ENCODE measurements at places on chromosomes 13 and 19. TPM values are rescaled to one million over a fixed set of nuclear protein-coding genes. Genes with fewer than 3 reads are reported as not detected.
A peak's percentile ranks its signal among the peaks of the same experiment; 100 is the strongest.

Gene ZNF99
- not detected for total RNA-seq

Gene PPAN
- 222 TPM for total RNA-seq

Gene AP3D1
- total RNA-seq: 104 TPM

Gene KDELR1
- total RNA-seq: 77.7 TPM

Gene ZNF844
- total RNA-seq: 0.93 TPM

Gene CGB5
- not detected for total RNA-seq

Gene DIAPH3
- 26.6 TPM for total RNA-seq

Gene ZNF548
- total RNA-seq: 12.7 TPM

Gene CEBPG
- 29.7 TPM for total RNA-seq

Gene TMEM238
- total RNA-seq: 9.7 TPM

Gene C13orf42
- not detected for total RNA-seq

GRCh38 chr13:84487752-84488151 is 605.5 kb upstream of the SLITRK1 start:
- DNase-seq: no peak
- H3K27me3 ChIP-seq: no peaks in the 10 kb centered on the region
- no peak overlapping the region for H3K27ac ChIP-seq
- H3K4me3 ChIP-seq: no peak overlapping the region
- no peaks in the 10 kb centered on the region for H3K4me1 ChIP-seq

GRCh38 chr13:91133941-91134802 is 213.3 kb upstream of the MIR17HG start:
- peak; percentile 74 for DNase-seq
- no peaks in the 10 kb centered on the region for H3K4me1 ChIP-seq
- no peak overlapping the region for H3K4me3 ChIP-seq
- no peak overlapping the region for H3K27ac ChIP-seq
- H3K27me3 ChIP-seq: no peaks in the 10 kb centered on the region

- H3K4me3 ChIP-seq: peak overlapping the region; percentile 96
- peak; percentile 87 for DNase-seq
- no peaks in the 10 kb centered on the region for H3K27me3 ChIP-seq
- H3K4me1 ChIP-seq: peaks cover 24% of the 10 kb centered on the region
These were observed 609 bp downstream of the ZAR1L start for GRCh38 chr13:32314271-32315237.

- peaks cover 3% of the 10 kb centered on the region for H3K4me1 ChIP-seq
- H3K36me3 ChIP-seq: no peaks in the 10 kb centered on the region
- no peak for DNase-seq
These were observed 73.9 kb upstream of the SPATA13 start for GRCh38 chr13:24086642-24087041.

- no peak overlapping the region for H3K4me3 ChIP-seq
- H3K27me3 ChIP-seq: peaks cover 10% of the 10 kb centered on the region
- no peak overlapping the region for H3K27ac ChIP-seq
- no peaks in the 10 kb centered on the region for H3K4me1 ChIP-seq
- DNase-seq: no peak
These were observed 21.4 kb upstream of the FRY start for GRCh38 chr13:32010136-32010535.

DNA sequence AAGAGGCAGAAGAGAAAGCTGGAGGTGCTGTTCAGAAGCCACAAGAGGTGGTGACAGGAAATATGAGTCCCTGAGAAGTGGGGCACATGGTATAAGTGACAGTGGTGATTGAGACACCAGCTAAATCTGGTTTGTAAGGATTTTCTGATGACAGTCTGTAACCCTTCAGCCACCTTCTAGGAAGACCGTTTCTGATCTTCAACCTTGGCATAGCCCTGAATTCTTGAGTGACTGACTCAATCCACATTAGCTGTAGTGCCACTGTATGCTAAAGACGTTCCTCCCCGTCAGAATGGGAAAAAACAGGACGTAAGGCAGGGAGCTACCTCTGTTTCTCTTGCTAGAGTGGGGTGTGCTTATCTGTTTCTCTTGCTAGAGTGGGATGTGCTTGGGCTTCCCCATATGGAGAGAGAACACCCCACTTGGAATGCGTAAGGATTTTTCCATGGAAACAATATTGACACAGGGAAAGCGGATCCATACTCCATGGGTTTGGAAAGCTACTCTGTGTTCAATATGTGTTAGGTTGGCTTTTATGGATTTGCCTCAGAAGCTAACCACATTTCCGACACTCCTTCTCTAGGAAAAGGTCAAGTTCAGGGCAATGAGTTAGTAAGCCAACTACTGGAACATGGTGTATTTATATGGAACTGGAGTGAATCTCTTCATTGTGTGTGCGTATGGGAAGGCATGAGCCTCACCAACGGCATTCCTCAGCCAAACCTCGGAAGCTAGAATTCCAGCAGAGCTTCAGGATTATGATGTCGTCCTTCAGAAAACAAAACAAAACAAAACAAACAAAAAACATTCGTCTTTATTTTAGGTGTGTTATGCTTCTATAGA is 948.8 kb upstream of the SLC10A2 start:
- no peak overlapping the region for H3K4me3 ChIP-seq
- H3K27ac ChIP-seq: no peak overlapping the region
- H3K36me3 ChIP-seq: no peaks in the 10 kb centered on the region
- no peaks in the 10 kb centered on the region for H3K27me3 ChIP-seq
- no peak for DNase-seq
- no peaks in the 10 kb centered on the region for H3K4me1 ChIP-seq

- peaks cover 3% of the 10 kb centered on the region for H3K27me3 ChIP-seq
- no peaks in the 10 kb centered on the region for H3K4me1 ChIP-seq
- DNase-seq: no peak
- H3K36me3 ChIP-seq: no peaks in the 10 kb centered on the region
- no peak overlapping the region for H3K27ac ChIP-seq
- H3K4me3 ChIP-seq: no peak overlapping the region
These were observed 146.0 kb downstream of the NDFIP2 start for GRCh38 chr13:79626924-79627323.

- peaks cover 6% of the 10 kb centered on the region for H3K36me3 ChIP-seq
- no peak for DNase-seq
- peaks cover 45% of the 10 kb centered on the region for H3K4me1 ChIP-seq
- no peaks in the 10 kb centered on the region for H3K27me3 ChIP-seq
- H3K27ac ChIP-seq: peak overlapping the region; percentile 22
These were observed 27.4 kb downstream of the LRCH1 start for GRCh38 chr13:46580362-46580839.

- peaks cover 15% of the 10 kb centered on the region for H3K4me1 ChIP-seq
- H3K36me3 ChIP-seq: no peaks in the 10 kb centered on the region
- H3K27me3 ChIP-seq: peaks cover 8% of the 10 kb centered on the region
- H3K27ac ChIP-seq: no peak overlapping the region
These were observed 4.1 kb upstream of the TLE6 start for GRCh38 chr19:2973229-2973628.

DNA sequence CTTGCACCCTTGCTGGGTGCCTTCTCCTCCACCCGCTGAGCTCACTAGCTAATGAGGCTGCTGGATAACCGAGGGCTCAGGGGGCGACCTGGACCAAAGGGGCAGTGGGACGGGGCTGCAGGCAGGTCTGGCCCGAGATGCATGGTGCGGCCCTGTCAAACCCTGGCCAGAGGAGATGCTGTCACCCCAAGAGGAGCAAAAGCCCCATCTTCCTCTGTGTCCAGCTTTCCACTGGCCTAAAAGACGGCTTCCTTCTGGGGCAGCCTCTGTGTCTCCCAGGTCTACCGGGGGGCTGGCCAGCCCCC is 261.8 kb downstream of the TBC1D4 start:
- no peak overlapping the region for H3K27ac ChIP-seq
- no peaks in the 10 kb centered on the region for H3K36me3 ChIP-seq
- H3K4me1 ChIP-seq: peaks cover 6% of the 10 kb centered on the region

GRCh38 chr19:4264812-4265211 is 14.3 kb upstream of the SHD start:
- DNase-seq: no peak
- no peaks in the 10 kb centered on the region for H3K27me3 ChIP-seq
- H3K36me3 ChIP-seq: peaks cover 51% of the 10 kb centered on the region
- H3K4me1 ChIP-seq: peaks cover 13% of the 10 kb centered on the region

- DNase-seq: no peak
- peaks cover 22% of the 10 kb centered on the region for H3K4me1 ChIP-seq
- no peak overlapping the region for H3K4me3 ChIP-seq
These were observed 13.5 kb upstream of the KCNN1 start for GRCh38 chr19:17953316-17953801.

DNA sequence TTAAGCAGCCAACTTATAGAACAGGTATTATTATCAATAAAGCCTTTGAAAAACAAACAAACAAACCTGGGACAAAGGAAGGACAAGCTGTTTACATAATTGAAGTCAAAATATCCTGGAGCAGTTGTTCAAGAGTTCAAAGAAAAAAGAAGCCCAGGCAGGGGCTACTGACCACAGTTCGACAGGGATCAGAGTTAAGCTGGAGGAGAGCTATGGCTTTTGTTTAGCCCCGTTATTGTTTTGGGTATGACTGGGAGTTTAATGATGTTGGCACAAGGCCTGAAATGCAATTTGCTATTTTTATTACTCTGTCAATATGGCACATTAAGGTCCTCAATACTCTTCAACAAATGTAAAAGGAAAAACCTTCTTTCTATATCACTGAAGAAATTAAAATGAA is 624.4 kb upstream of the KLHL1 start:
- H3K4me1 ChIP-seq: no peaks in the 10 kb centered on the region
- no peak overlapping the region for H3K27ac ChIP-seq

- no peak overlapping the region for H3K4me3 ChIP-seq
- no peaks in the 10 kb centered on the region for H3K4me1 ChIP-seq
- H3K27me3 ChIP-seq: peaks cover 7% of the 10 kb centered on the region
- H3K36me3 ChIP-seq: no peaks in the 10 kb centered on the region
- no peak for DNase-seq
These were observed 49.8 kb upstream of the TDRD3 start for GRCh38 chr13:60347174-60347573.

GRCh38 chr13:91405240-91405639 is 6.8 kb downstream of the GPC5 start:
- no peak for DNase-seq
- H3K27ac ChIP-seq: no peak overlapping the region
- H3K36me3 ChIP-seq: no peaks in the 10 kb centered on the region

DNA sequence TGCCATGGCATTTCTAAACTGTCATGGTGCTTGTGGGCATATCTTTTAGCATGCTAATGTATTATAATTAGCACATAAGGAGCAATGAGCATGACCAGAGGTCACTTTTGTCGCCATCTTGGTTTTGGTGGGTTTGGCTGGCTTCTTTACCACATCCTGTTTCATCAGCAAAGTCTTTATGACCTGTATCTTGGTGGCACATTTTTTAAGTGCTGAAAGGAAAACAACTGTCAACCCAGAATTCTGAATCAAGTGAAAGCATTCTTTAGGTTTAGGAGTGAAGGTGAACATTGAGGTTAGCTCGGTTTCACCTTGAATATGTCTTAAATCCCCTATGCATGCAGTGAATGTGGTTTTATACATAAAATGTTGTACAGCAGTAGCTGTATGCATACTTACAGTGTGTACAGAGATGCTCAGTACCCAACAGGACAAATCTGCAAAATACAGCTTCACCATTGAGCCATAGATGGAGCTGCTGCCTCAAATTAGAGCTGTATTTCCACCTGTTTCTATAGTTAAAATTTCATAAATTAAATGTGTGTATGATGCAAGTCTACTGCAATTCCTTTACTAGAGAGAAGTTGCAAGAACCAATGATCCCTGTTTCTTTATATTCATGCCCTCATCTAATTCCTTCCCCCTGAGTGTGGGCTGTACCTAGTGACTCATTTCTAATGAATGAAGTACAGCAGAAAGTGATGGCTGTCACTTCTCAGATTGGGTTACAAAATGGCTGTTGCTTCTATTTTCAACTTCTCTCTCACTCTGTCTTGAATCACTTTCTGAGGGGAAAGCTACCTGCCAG is 25.2 kb upstream of the IGSF23 start:
- no peak overlapping the region for H3K27ac ChIP-seq
- H3K36me3 ChIP-seq: no peaks in the 10 kb centered on the region
- DNase-seq: no peak
- H3K4me3 ChIP-seq: no peak overlapping the region
- no peaks in the 10 kb centered on the region for H3K4me1 ChIP-seq

GRCh38 chr13:91381371-91381770 is 17.1 kb upstream of the GPC5 start:
- peaks cover 19% of the 10 kb centered on the region for H3K27me3 ChIP-seq
- H3K4me1 ChIP-seq: peaks cover 2% of the 10 kb centered on the region
- no peak overlapping the region for H3K27ac ChIP-seq

GRCh38 chr19:54489341-54489740 is 13.3 kb upstream of the LAIR2 start:
- H3K4me1 ChIP-seq: peaks cover 1% of the 10 kb centered on the region
- no peaks in the 10 kb centered on the region for H3K36me3 ChIP-seq
- H3K27me3 ChIP-seq: peaks cover 25% of the 10 kb centered on the region
- H3K4me3 ChIP-seq: no peak overlapping the region

GRCh38 chr19:17922138-17922537 is 10.7 kb upstream of the CCDC124 start:
- H3K4me1 ChIP-seq: peaks cover 2% of the 10 kb centered on the region
- peaks cover 3% of the 10 kb centered on the region for H3K27me3 ChIP-seq
- no peak for DNase-seq
- H3K27ac ChIP-seq: no peak overlapping the region
- H3K4me3 ChIP-seq: no peak overlapping the region

GRCh38 chr13:26957182-26957581 is 196.6 kb upstream of the GPR12 start:
- H3K4me1 ChIP-seq: no peaks in the 10 kb centered on the region
- H3K4me3 ChIP-seq: no peak overlapping the region
- H3K27me3 ChIP-seq: peaks cover 6% of the 10 kb centered on the region
- no peak for DNase-seq
- H3K27ac ChIP-seq: no peak overlapping the region
- no peaks in the 10 kb centered on the region for H3K36me3 ChIP-seq

- H3K27ac ChIP-seq: peak overlapping the region; percentile 45
- H3K4me1 ChIP-seq: peaks cover 35% of the 10 kb centered on the region
- H3K27me3 ChIP-seq: peaks cover 38% of the 10 kb centered on the region
- peak overlapping the region; percentile 66 for H3K4me3 ChIP-seq
These were observed 3.5 kb downstream of the KLK1 start for GRCh38 chr19:50820086-50820485.

GRCh38 chr13:111920932-111921705 is 145.8 kb upstream of the SOX1 start:
- no peak overlapping the region for H3K27ac ChIP-seq
- DNase-seq: no peak
- H3K36me3 ChIP-seq: no peaks in the 10 kb centered on the region
- H3K4me3 ChIP-seq: no peak overlapping the region
- H3K4me1 ChIP-seq: no peaks in the 10 kb centered on the region

DNA sequence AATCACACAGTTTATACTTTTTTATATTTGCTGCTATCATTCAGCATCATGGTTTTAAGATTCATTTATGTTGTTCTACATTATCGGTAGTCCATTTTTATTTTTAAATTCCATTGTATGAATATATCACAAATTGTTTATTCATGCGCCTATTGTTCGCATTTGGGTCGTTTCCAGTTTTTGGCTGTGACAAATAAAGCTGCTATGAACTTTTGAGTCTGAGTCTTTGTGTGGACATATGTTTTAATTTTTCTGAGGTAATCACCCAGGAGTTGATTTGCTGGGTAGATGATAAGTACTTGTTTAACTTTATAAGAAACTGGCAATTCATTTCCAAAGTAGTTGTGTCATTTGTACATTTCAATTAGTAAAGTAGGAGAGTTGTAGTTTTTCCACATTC is 74.2 kb upstream of the CSNK1A1L start:
- no peaks in the 10 kb centered on the region for H3K27me3 ChIP-seq
- no peak for DNase-seq
- H3K4me3 ChIP-seq: no peak overlapping the region
- H3K36me3 ChIP-seq: no peaks in the 10 kb centered on the region
- no peaks in the 10 kb centered on the region for H3K4me1 ChIP-seq

GRCh38 chr13:95858286-95859075 is 181.5 kb downstream of the DNAJC3 start:
- no peaks in the 10 kb centered on the region for H3K4me1 ChIP-seq
- no peaks in the 10 kb centered on the region for H3K36me3 ChIP-seq
- no peaks in the 10 kb centered on the region for H3K27me3 ChIP-seq
- DNase-seq: no peak
- H3K27ac ChIP-seq: no peak overlapping the region
